NCI-H187 treated with DMSO at 0.1 percent for 48 hours (cell line): ENCODE measurements at places on chromosomes 4 and X.

- no peak for DNase-seq
Measured at GRCh38 chrX:153465691-153466380, 4.5 kb downstream of the HAUS7 start.

GRCh38 chr4:181807771-181808170 lies 435.4 kb upstream of the TENM3 start:
- DNase-seq, result no peak

DNA sequence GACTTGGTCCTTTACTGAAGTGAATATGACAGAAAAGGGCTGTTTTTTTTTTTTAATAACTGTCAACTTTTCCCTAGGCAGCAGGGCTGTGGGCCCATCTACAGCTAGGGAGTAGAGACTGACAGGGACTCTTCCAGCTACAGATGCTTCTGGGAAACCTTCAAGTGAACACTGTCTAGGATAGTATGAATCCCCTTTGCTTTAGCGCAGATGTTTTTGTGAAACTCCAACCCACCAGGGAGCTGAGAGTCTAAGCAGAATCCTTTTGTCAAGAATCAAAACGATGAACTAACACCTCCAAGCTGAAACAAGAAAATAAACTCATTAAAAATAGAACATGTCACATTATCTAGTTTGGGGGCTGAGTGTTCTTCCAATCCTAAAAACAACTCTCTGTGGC lies 219.7 kb upstream of the FGF13 start:
- DNase-seq, result no peak

DNA sequence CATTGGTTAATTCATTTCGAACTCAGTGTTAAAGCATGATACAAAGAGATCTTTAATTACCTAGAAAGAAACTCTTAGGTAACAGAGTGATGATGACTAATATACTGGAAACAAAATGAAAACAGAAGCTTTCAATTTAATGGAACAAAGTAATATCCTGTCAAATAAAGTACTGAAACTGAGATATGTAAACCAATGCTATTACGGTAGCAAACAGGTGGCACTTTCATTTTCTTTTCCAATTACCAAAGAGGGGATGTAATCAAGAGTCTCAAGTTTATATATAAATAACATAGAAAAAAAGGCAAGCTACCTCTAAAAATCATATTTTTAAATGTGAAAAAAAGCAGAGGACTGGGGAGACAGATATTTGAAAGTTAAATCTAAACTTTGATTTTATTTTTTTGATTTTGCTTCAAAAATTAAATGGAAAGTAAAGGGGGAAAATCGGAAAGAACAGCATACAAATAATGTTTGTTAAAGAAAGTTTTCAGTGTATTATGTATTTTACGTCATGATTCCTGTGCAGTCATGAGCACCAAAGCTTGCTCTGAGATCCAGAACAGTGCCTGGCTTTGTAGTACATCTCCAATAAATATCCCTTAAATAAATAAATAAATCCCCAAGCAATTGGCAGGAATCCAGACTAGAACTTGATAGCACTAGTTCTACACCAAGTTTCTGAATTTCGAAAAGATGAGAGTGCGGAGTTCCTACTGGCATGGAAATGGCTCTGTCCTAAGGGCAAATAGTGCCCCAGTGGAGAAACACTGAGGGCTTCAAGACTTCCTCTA lies 25.0 kb upstream of the RAPGEF2 start:
- no peak for DNase-seq

DNA sequence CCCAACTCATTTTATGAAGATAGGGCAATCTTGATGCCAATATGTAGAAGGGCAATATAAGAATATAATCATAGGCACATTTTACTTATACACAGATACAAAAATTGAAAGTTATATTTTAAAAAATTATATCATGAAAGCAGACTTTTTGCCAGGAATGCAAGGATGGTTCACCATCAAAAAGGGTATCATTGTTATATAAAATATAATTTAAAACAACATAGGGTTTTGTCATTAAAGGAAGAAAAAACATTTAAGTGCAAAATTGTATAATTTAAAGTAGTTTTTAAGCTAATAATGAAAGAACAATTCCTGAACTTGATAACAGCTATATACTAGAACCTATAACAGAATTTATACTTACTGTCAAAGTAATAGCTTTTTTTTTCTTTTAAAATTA lies 15.9 kb downstream of the AREG start:
- no peak for DNase-seq

DNA sequence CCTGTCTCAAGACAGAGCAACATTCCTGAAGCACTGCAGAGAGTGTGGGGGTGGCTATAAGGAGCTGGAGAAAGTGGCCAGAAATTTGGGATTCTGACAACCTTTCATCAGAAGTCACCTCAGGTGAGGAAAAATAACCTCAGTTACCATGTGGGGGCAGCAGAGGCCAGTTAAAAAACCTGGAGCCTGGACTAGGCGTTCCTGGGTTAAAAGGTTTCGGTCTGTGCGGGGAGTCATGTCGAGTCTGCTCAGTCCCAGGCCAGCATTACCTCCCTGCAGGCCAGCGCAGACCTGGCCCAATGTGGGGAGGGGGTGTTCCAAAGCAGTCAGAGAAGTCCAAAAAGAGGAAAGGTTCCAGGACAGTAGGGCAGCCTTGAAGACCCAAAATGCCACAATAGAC lies 10.9 kb upstream of the NALF2 start:
- DNase-seq, result no peak

DNA sequence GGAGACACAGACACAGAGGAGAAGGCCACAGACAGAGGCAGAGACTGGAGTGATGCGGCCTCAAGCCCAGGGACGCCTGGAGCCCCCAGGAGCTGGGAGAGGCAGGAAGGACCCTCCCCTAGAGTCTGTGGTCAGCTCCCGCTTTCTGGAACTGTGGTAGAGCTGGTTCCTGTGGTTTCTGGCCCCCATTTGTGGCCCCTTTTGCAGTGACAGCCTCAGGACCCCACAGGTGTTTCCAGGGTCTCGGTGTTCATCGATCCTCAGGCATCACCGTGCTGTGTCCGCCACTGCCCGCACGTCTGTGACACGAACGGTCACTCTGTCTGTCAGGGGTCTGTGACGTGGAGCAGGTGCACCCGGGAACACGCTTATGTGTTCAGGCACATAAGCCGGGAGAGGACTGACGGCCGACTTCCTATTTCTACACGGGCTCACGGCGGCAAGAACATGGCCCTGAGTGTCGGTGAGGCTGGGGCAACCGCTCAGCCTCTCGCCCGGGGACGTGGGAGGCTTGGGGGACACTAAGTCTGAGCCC lies 7.9 kb downstream of the GTPBP6 start:
- no peak for DNase-seq

DNA sequence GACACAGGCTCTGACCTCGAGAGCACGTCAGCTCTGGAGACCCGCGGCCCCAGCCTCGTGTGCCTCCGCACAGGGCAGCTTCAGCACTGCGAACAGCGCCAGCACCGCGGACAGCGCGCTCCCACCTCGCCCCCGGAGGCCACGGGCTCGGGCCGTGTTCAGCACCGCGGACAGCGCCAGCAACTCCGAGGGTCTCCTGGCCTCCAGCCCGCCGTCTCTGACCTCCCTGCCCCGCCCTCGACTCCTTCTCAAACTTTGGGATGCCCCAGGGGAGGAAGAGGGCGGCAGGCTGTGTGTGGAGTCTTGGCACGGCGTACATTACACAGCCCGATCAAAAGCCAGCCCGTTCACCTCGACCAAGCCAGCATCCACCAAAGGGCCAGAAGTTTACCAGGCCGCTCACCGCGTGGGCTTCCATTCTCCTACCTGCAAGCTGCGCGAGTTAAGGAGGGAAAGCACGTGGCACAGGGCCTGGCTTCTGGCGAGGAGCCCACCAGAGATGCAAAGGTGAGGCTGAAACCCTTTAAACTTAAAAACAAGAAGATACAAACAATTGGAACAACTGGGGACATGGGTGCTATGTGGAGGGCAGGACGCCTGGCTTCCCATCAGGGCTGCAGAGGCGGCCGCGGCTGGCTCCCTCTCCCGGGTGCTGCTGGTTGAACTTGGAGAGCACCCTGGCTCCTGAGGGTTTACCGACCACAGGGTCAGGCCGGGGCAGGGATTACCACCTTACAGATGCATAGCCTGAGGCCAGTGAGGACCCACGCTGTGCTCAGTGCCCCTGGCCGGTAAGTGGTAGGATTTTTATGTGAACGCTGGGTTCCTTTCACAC lies 4.5 kb upstream of the NKX1-1 start:
- DNase-seq, result no peak

DNA sequence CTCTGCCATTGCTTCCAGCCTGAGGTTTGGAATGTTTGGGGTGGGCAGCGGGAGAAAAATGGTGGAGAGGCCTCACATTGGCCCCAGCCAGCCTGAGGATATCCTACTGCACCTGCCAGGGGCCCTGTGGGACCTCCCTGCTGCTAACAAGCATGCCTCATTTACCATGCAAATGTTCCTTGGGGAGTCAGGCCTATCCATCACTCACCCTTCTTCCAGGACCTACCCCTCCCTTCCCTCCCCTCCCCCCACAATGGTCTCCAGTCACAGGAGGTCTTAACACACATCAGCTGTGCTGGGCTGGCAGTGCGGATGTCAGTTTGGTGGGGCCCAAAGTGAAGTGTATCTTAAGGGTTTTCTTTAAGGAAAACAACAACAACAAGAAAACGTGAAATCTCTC lies 139.2 kb downstream of the SHOX start:
- no peak for DNase-seq

DNA sequence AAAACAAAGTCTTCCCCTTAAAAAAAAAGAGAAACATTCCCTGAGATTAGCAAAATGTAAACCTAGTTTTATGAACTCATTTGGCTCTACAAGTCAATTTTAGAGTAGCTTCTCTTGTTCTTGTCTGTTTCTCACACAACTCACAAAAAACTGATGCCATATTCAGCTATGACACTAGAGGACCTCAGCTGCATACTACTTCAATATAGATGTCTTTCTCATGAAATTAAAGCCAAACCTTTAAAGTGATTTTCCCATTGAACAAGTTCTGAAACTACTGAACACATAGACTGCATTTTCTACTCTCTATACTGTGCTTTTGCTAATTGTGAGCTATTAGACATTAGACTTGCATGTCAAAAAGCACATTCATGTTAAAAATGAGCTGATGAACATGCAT lies 49.8 kb downstream of the TBCK start:
- DNase-seq, result no peak

DNA sequence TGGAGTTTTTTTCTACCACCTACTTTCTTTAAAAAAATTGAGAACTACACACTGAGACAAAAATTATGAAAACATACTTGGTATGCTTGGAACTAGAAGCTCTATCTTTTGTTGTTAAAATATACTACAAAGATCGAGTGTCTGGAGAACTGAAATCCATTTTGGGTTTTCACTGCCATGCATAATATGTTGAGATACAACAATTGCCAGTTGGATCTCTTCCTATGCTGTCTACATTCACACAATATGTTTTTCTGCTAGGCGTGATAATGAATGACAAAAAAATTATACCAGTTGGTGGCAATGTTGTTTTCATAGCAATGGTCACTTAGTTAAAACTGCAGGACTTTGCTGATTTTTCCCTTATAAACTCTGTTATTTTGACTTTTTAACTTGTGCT lies 605.4 kb upstream of the LCORL start:
- DNase-seq, result no peak
